Vagina (tissue), 2 donors: ENCODE measurements at places on chromosomes 7 and 10. TPM values are rescaled to one million over a fixed set of nuclear protein-coding genes. Genes with fewer than 3 reads are reported as not detected.

SEC23IP gene
- 15.5 TPM for total RNA-seq

DNA sequence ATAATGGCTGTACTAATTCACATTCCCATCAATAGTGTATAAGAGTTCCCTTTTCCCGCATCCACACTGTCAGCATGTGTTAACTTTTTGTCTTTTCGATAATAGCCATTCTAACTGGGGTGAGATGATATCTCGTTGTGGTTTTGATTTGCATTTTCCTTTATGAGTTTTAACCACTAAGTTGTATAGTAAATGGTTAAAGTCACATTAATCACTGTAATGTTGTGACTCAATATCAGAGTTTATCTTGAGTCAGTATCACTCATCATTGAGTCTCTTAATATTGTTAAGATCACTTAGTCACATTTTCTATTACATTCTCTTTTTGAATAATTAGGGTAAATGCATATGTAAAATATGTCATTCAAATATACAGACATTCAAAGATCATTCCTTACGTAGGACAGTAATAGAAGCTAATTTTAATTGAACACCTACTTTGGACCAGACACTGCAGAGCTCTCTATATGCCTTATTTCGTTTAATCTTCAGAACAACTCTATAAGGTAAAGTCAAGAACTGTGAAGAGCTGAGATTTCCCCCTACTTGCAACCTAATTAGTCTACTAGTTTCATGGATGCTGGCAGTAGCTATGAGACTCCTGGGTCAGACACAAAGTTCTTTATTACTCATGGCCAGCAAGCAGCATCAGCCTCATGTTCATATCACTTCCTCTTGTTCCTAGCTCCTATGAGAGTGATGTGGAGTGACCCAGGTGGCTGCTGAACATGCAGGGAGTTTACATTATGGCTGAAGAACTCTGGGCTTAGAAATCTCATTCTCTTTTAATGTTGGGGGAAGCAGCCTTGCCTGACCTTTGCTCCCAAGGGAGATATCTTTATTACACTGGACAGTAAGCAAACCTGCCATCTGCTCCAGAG lies 30.5 kb downstream of the CREB5 start:
- no peaks in the 10 kb centered on the region for H3K27me3 ChIP-seq
- H3K27ac ChIP-seq, result no peak overlapping the region
- H3K4me3 ChIP-seq, result no peak overlapping the region
- no peaks in the 10 kb centered on the region for H3K36me3 ChIP-seq

FBXO24 gene
- total RNA-seq, result 0.98 TPM

EPDR1 gene
- total RNA-seq, result 37.6 TPM

DNA sequence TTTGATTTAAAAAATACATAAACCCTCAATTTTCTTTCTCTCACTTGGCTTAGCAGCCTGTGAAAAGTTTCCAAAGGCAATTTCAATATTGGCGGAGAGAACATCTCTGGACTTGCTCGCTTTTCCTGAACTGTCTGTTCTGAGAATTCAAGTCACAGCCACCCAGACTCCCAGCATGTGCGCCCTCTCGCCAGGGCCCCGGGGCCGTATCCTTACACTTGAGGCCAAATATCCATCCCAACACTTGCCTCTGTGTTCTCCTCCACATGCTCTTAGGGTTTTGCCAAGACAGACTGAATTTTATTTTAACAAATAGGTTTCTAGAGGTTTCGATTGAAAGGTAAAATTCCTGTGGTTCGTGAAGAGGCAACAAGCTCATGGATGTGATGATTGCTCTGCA lies 111.5 kb upstream of the GPR26 start:
- no peaks in the 10 kb centered on the region for H3K27me3 ChIP-seq
- no peak overlapping the region for H3K27ac ChIP-seq
- H3K4me1 ChIP-seq, result no peaks in the 10 kb centered on the region
- DNase-seq, result peak; percentile 70
- no peak overlapping the region for H3K4me3 ChIP-seq
- H3K36me3 ChIP-seq, result no peaks in the 10 kb centered on the region

DNA sequence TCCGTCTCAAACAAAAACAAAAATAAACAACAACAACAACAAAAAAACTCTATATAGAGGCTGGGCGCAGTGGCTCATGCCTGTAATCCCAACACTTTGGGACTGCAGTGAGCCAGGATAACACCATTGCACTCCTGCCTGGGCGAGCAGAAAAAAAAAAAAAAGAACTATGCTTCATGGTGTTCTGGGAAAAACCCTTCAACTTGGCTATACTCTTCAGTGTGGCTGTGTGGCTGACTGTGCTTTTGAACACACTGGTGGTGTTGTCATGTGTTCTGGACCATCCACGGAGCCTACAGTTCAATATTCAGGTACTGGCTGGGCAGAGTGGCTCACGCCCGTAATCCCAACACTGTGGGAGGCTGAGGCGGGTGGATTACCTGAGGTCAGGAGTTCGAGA lies 26.5 kb downstream of the SNX8 start:
- H3K4me1 ChIP-seq, result no peaks in the 10 kb centered on the region
- H3K36me3 ChIP-seq, result no peaks in the 10 kb centered on the region
- no peak overlapping the region for H3K4me3 ChIP-seq

GRCh38 chr10:84204122-84204521 lies 9.8 kb downstream of the CDHR1 start:
- H3K27me3 ChIP-seq, result no peaks in the 10 kb centered on the region
- DNase-seq, result no peak
- no peaks in the 10 kb centered on the region for H3K36me3 ChIP-seq
- H3K27ac ChIP-seq, result no peak overlapping the region

SFRP5 gene
- total RNA-seq, result 1.7 TPM

- no peak overlapping the region for H3K27ac ChIP-seq
- H3K36me3 ChIP-seq, result no peaks in the 10 kb centered on the region
- H3K4me3 ChIP-seq, result no peak overlapping the region
- no peaks in the 10 kb centered on the region for H3K27me3 ChIP-seq
- H3K4me1 ChIP-seq, result peaks cover 31% of the 10 kb centered on the region
- no peak for DNase-seq
These were observed 4.7 kb upstream of the TEX36 start for GRCh38 chr10:125687507-125688185.

TMEM273 gene
- 17.9 TPM for total RNA-seq

- H3K27me3 ChIP-seq, result no peaks in the 10 kb centered on the region
- H3K36me3 ChIP-seq, result no peaks in the 10 kb centered on the region
- H3K27ac ChIP-seq, result no peak overlapping the region
These were observed 102.7 kb downstream of the AGMO start for GRCh38 chr7:15459018-15459615.

DNA sequence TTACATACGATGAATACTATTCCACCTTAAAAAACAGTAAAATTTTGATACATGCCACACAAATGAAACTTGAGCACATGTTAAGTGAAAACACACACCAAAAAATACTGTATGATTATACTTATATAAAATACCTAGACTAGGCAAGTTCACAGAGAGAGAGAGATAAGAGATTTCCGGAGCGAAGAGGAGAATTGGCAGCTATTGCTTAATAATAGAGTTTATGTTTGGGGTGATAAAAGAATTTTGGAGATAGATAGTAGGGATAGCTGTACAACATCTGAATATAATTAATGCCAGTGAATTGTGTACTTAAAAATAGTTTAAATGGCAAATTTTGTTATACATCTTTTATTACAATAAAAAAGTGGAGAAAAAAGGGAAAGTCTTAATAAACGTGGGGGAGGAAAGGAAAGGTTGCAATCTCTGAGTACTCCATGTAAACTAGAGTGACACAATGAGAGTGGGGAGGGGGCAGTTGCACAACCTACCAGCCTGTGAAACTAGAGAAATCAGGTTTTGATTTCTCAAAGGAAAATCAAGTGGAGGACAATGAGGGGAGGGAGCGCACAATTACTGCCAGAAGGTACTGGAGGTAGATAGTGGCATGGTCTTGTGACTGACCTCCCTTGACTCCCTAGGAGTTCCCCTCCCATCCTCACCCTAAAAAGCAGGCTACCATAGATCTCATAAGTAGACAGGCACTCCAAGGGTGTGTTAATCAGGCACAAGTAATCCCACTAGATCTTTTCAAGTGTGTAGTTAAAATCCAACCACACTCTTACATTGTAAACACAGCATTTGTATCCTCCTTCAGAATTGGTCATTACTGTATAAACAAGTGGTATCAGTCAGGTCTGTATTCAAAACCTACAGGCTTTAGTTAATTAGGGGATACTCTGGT lies 31.6 kb upstream of the ANK3 start:
- no peaks in the 10 kb centered on the region for H3K36me3 ChIP-seq
- no peak for DNase-seq
- no peak overlapping the region for H3K4me3 ChIP-seq
- H3K4me1 ChIP-seq, result no peaks in the 10 kb centered on the region

HOXA5 gene
- 6.1 TPM for total RNA-seq

BTAF1 gene
- 41.0 TPM for total RNA-seq

DNA sequence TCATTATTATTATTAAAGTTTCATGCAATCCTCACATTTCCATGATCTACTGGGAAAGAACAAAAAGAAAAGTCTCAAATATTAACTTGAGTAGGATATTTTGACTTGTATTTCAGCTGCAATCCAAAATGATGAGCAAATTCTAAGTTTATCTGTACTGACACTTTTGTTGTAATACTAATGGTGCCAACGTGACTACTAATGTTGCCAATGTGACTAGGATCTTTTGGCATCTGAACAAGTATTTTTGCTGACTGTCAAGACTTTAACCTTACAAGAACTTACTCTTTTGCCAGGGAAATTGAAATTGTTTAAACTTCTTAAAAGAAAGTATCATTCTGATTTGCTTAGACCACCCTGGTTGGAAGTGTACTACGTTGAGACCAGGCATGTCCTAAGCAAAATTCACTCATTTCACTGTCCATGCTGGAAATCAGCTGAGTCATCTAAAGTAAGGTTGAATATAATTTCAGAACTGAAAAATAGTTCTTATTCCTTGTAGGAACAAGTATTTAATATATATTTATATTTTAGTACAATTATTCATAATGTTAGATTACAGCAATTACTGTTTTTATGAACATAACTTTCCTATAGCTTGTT lies 78.5 kb upstream of the LYZL1 start:
- H3K36me3 ChIP-seq, result no peaks in the 10 kb centered on the region
- no peak overlapping the region for H3K27ac ChIP-seq
- no peak overlapping the region for H3K4me3 ChIP-seq
- H3K4me1 ChIP-seq, result no peaks in the 10 kb centered on the region
- no peaks in the 10 kb centered on the region for H3K27me3 ChIP-seq

FAM25C gene
- total RNA-seq, result not detected

NANOS1 gene
- total RNA-seq, result not detected

DNA sequence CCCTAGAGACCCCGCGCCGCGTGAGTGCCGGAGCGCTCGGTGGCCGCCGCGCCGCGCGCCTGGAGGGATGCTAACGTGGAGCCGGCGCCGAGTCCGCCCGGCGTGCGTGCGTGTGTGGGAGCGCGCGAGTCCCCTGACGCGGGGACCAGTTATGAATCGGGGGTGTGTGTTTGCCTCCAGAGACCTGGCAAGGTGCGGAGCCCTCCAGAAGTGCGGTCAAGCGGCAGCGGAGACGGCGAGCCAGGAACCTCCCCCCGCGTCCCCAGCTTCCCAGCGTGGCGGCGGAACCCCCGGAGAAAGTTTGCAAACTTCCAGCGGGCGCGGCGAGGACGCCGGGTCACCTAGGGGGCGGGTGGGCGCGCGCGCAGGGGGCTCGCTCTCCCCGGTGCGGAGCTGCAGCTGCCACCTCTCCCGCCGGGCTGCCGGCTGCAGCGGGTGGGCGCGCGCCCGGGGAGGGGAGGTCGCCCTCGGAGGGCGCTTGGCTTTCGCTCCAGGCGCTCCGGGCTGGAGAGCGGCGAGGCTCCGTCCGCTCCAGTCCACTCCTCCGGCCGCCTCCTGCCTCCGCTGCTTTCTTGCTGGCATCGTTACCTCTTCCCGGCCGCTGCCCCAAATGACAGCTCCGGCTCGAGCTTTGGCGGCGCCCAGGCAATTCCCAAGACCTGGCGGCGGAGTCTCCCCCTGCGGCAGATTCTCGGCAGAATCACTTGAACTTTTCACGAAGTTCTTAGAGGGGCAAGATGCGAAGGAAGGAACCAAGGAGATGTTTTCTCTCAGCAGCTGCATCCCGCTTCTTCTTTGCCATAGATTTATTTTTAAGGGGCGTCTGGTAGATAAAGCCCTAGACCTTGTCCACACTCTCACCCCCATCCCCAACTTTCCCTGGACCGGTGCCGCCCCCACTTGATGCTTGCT lies 2.3 kb upstream of the CREB5 start:
- H3K4me3 ChIP-seq, result peak overlapping the region; percentile 60
- no peaks in the 10 kb centered on the region for H3K36me3 ChIP-seq
- peak overlapping the region; percentile 87 for H3K27ac ChIP-seq
- no peaks in the 10 kb centered on the region for H3K27me3 ChIP-seq
- peaks cover 52% of the 10 kb centered on the region for H3K4me1 ChIP-seq
- DNase-seq, result no peak

TMEM140 gene
- total RNA-seq, result 20.4 TPM

DNA sequence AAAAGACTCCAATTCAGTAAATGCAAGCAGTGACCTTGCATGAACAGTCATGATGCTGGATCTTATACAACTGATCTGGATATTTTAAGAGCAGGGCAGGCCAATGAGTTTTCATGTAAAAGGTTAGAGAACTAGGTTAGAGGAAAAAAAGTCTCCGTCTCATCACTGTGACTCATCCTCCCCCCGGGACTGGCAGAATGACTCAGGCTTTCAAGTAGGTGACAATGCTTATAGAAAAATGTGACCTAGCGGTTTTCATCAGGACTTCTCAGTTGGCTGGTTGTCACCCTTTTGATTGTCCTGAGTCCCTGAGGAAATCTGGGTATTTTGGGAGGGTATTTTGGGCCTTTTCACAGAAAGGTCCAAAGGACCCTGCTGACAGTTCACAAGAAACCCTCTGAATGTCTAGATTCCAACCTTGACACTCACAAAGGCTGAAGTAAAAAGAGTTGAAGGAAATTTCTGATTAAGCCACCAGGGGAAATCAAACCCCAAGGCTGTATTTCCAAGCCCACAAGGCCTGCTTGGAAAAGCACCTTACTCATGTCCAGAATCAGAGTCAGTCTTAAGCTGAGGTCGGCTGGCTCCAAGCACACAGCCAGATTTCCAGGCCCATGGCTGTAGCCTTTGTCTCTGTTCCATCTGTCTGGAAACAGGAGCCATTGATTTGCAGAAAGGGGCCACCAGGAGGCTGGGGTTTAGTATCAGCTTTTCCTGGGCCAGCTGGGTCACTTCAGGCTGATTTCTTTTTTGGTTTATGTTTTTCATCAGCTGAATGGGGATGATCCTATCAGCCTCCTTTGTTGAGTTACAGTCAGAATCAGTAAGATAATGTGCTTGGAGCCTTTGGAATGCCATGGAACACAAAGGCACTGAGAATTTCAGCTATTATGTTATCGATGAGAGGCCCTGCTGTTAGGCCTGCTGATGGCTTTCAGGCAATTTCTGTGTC lies 226.4 kb upstream of the HABP2 start:
- no peak for DNase-seq
- H3K27me3 ChIP-seq, result no peaks in the 10 kb centered on the region
- H3K27ac ChIP-seq, result peak overlapping the region; percentile 36
- no peaks in the 10 kb centered on the region for H3K36me3 ChIP-seq
- no peak overlapping the region for H3K4me3 ChIP-seq

DNA sequence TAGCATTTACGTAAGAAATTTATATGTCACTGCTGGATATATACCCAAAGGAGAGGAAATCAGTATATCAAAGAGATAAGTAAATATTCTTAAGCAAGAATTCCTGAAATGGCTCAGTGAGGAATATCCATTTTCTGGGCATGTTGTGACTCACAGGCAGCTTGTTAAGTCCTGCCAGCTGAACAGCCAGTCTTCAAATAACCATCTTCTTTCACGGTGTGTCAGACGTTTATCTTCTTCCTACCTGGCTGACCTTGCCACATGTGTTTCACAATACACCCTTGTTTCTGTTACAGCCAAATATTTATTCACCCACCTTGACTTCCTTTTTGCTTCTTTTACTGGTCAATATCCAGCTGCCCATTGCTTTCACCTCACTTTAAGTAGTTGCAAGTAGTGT lies 648.1 kb downstream of the ANKRD7 start:
- no peak overlapping the region for H3K27ac ChIP-seq
- no peaks in the 10 kb centered on the region for H3K4me1 ChIP-seq
- no peaks in the 10 kb centered on the region for H3K36me3 ChIP-seq
- H3K4me3 ChIP-seq, result no peak overlapping the region
